Progenitor cell of endocrine pancreas (in vitro differentiated cells): ENCODE measurements at places on chromosomes 3 and 15. TPM values are rescaled to one million over a fixed set of nuclear protein-coding genes. Genes with fewer than 3 reads are reported as not detected.

- peak overlapping the region; percentile 94 for H3K27ac ChIP-seq
- DNase-seq: no peak
- H3K27me3 ChIP-seq: no peaks in the 10 kb centered on the region
- H3K4me1 ChIP-seq: peaks cover 13% of the 10 kb centered on the region
- peaks cover 1% of the 10 kb centered on the region for H3K36me3 ChIP-seq
Measured at GRCh38 chr3:51983578-51984268, 388 bp downstream of the ACY1 start.

GRCh38 chr3:193798051-193798450, 205.0 kb downstream of the OPA1 start:
- peaks cover 19% of the 10 kb centered on the region for H3K4me1 ChIP-seq
- H3K27ac ChIP-seq: no peak overlapping the region
- no peak for DNase-seq
- H3K4me3 ChIP-seq: no peak overlapping the region

- no peaks in the 10 kb centered on the region for H3K4me1 ChIP-seq
- DNase-seq: no peak
- no peak overlapping the region for H3K27ac ChIP-seq
- no peak overlapping the region for H3K4me3 ChIP-seq
- no peaks in the 10 kb centered on the region for H3K27me3 ChIP-seq
- H3K36me3 ChIP-seq: no peaks in the 10 kb centered on the region
Measured at GRCh38 chr3:52396011-52396906, 48.6 kb downstream of the SEMA3G start.

DNA sequence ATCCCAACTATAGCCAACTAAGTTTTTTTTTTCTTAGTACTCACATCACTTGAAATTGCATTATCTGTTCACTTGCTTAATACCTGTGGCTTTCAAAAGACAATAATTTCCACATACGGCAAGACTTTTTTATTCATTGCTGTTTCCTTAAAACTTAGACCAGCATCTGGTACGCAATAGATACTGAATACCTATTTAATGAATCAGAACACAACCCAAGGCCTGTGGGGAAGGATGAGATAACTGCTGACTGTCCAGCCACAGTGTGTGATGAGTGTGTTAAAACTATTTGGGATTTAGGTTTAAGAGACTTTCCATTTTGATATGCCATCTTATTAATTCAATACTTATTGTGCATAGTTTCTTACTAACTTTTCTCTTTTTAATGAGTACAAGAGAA, 988.7 kb downstream of the NTRK3 start:
- no peaks in the 10 kb centered on the region for H3K36me3 ChIP-seq
- no peaks in the 10 kb centered on the region for H3K4me1 ChIP-seq
- no peak for DNase-seq
- no peak overlapping the region for H3K4me3 ChIP-seq
- peaks cover 3% of the 10 kb centered on the region for H3K27me3 ChIP-seq

DNA sequence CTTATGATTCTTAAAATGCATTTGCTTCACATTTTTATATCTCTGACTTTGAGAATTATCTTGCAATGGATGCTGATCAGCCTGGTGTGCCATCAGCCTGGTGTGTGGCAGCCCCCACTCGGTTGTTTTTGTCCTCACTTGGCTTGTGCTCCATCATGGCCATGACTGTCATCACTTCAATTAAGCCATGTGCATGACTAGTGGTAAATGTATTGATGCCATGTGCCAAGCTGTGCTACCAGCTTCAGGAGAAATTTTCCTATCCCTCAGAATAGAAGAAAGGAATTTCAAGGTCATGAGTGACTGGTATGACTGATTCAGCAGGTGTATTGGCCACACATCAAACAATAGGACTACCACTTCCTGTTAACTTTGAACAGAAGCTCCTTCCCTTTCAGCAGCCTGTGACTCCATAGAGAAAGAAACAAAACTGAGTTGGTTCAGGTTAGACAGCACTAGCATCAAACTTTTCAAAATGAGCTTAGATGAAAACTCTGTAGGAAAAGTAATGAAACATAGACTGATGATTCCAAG, 251.7 kb downstream of the GRM7 start:
- peaks cover under 1% of the 10 kb centered on the region for H3K27me3 ChIP-seq
- H3K27ac ChIP-seq: no peak overlapping the region
- no peaks in the 10 kb centered on the region for H3K4me1 ChIP-seq
- H3K36me3 ChIP-seq: no peaks in the 10 kb centered on the region
- no peak for DNase-seq

Gene LTF
- 0.33 and 0.53 TPM in 2 replicates for total RNA-seq

Gene EPHA6
- total RNA-seq: 16.5 and 17.3 TPM in 2 replicates
